ENCODE measurements at places on chromosomes 11 and 22.
A peak's percentile ranks its signal among the peaks of the same experiment; 100 is the strongest.

DNA sequence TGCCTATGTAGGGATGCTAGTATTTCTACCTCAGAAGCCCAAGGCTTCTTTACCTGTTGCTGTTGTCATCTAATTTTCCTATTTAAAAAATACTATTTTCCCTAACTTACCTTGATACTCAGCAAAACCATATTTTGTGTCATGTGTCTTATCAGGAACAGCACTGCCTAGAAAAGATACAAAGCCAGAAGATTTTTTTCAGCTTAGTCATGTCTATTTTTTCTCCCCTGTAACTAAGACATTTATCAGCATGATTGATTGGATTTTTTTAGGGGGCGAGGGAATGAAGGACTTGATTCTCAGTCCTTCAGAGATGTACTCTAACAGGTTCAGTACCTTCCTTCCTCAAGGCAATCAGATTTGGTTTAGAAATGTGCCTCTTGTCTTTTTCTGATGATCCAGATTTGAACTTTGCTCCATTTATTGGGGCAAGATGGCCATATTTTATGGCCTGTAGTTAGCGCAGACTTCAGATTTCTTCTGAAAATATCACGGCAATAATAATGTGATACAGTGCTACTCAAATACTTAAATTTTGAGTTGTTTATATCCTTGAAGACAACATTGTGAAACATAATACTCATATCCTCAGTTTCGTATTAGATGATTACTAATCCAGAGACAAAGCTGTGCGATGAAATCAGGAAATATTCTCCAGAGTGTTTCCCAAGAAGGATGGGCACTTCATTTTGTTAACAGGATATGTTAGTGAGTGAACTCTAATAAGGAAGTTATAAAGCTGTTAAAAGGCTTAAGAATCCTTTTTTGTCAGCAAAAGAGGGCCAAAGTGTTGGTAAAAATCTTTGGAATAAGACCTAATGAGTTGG lies 3.8 kb upstream of the PIK3IP1 start:
- no peak for DNase-seq

DNA sequence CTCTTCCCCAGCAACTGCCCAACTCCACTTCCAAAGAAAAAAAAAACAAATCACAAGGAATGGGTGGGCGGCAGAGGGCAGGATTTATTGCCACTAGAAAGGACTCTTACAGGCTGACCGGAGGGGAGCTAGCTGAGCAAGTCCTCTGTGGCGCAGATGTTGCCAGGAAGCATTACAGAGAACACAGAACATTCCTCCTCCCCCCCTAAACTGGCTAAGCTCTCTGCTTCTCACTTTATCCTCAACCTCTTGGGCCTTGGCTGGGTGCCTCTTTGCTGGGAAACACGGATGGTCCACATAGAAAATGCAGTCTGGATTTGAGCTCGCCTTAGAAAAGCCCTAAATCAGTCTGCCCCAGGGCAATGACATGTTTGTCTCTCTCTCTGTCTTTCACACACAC lies 12.6 kb upstream of the FJX1 start:
- DNase-seq = no peak

DNA sequence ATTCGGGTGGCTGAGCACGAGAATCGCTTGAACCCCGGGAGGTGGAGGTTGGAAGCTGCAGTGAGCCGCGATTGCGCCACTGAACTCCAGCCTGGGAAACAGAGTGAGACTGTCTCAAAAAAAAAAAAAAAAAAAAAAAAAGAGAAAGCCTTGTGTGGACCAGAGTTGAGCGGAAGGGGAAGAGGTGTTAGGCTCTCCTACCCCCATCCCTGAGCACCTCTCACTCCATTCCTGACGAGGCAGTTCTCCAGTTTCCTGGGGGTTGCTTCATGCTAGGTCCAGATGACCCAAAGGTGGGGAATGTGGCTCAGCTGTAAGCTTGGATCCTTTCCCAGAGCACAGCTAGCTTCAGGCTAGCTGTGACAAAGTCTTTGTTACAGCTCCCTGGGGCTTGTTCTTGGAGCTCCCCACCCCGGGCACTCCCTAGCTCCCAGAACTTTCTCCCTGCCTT lies 8.8 kb upstream of the DNAL4 start:
- no peak for DNase-seq

DNA sequence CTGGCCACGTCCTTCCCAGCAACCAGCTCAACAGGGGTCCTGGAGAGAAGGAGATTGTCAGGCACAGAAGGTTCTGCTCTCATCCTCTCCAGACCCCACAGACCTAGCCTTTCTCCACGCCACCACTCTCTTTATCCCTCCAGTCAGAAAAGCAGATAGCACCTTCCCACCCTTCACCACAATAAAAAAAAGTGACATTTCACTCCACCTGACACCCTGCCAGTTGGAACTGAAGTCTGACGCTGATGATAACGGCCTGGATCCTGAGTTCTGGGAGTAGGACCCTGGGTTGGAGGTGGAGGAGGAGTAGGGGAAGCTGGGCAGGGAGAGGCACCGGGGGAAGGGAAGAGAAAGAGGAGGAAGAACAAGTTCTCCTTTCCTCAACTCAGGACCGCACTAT lies 127.5 kb upstream of the ANO1 start:
- DNase-seq = no peak

DNA sequence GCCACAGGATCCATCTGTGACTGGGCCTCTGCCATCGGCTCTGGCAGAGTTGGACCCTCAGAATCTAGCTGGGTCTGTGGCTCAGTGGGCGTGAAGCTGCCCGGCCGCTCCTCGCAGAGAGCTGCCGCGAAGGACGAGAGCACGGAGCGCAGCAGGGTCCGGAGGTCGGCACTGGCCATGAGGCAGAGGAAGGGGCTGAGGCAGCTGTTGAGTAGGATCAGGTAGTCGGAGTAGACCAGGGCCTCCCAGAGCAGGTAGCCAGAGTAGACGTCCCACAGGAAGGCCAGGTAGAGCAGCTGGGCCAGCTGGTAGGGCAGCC lies 912 bp downstream of the GPR152 start:
- DNase-seq = no peak

DNA sequence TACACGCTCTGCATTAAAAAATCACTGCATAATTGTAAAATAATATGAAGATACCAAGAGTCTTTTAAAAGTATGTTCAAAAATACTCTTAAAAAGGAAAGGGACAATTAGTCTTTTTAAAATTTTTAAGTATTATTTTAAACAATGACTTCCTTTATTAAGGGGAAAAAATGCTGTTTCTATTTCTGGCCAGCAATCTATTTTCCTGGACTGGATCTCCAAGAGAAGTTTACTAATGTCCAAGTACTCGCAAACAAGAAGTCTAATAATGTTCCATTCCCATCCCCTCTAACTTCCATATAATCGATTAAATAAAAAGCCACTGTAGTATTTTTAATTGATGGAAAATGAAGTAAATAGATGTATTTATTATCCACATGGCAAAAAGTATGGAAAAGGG lies 123.7 kb downstream of the MPPED2 start:
- no peak for DNase-seq

GRCh38 chr11:113365895-113366294 lies 21.7 kb upstream of the ANKK1 start:
- no peak for DNase-seq

DNA sequence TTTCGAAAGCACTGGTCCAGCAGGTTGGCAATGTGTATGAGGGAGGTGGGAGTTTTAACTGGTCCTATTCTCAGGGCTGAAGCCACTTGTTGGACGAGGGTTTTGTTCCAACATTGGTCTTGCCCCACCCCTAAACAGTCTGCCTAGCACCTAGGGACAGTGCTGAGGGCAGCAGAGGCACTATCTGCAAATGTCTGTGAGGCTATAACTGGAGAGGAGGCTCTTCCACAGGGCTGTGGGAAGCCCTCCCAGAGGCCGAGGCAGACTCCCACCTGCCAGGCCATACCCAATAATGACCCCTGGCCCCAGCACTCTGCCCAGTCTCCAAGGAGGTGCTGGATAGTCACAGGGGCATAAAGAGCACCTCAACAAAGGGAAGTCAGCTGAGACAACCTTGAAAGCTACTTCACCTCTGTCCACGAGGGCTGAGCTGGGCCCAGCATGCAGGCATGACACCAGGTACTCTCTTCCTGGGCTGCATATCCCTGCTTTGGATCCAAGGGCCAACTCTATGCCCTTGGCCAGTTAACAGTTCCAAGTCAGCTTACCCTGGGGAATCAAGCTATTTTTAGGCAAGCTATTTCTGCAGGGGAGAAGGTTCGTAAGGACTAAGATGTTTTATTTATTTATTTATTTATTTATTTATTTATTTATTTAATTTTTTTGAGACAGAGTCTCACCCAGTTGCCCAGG lies 40.2 kb upstream of the SLC25A1 start:
- DNase-seq = no peak

- DNase-seq = no peak
Observed at GRCh38 chr11:84522331-84522730, 1104.8 kb downstream of the DLG2 start.

DNA sequence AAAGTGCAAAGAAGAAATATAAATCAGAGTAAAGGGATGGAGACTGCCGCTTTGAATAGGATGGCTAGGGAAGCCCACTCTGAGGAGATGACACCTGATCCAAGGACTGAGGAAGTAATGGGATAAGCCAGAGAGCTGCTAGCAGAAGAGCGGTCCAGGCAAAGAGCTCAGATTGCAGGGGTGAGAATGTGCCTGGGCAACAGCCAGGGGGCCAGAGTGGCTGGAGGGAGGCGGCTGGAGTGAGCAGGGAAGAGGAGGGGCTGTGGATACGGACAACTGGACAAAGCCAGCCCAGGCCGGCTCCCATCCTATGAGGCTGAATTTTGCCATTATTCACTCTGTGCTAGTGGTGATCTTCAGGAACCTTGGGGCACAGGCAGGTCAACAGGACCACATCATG lies 360.3 kb upstream of the SYN3 start:
- DNase-seq = no peak

- no peak for DNase-seq
Observed at GRCh38 chr22:30169002-30169401, 77.6 kb downstream of the LIF start.

GRCh38 chr11:45097721-45098493 lies 48.5 kb upstream of the PRDM11 start:
- DNase-seq = peak; percentile 14

- no peak for DNase-seq
Observed at GRCh38 chr22:27283714-27284113, 517.8 kb downstream of the MN1 start.

GRCh38 chr22:23556026-23556620 lies 24.0 kb downstream of the IGLL1 start:
- no peak for DNase-seq

DNA sequence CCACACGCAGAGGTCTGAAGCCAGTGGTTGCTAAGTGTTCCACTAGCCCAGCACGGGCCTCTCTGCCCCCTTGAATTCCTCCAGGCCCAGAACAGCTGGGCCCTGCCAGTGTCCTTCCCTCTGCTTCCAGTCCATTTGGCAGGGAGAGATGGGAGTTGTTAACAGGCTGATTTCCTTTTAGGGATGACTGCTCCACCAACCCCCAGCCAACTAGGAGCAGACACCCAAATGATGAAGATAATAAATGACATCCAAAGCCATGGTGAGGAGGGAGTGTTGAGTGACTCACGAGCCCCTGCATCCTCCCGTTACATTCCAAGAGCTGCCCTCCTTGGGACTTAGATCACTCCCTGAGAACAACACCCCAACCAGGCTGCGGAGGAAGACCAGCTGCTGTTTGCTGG lies 20.6 kb downstream of the PARVA start:
- DNase-seq = no peak

- no peak for DNase-seq
Observed at GRCh38 chr22:41524251-41524661, 20.0 kb downstream of the POLR3H start.

- DNase-seq = no peak
Observed at GRCh38 chr11:9775398-9775779, 111.5 kb downstream of the SWAP70 start.

DNA sequence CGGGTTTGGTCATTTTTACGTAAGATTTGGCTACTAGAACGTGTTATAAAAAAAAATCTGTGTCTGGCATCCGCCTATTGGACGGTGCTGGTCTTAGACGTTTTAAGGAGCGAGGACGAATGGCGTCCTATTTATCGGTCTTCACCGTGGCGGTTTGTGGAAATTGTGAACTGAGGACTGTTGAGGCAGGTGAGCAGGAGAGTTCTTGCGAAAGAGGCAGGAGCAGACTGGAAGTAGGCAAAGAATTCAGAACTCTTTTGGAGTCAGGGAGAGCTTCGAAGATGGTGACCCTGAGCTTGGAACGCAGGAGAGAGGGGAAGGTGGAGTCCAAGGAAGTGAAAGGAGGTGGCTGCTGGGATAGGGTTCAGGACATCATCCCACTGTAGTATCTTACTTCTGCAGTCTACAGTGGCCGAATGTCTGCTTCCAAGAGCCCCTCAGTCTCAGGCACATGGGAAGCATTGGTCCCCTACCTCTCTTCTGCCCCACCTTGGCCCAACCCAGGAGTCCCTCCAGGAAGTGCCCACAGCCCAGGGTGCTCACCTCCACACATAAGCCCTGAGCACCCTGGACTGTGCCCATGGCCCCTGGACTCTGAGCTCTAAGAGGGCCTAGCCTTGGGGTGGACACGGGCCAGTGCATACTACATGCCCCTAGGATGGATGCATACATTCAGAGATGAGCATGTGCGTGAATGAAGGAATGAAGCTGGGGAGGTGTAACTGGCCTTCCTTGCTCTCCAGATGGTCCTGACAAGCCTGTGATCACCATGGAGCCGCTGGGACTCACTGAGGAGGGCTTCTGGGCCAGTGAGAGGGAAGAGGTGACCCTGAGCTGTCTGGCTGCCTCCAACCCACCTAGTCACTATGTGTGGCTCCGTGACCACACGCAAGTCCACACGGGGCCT lies 3.7 kb downstream of the VSIG10L2 start:
- DNase-seq = no peak

- DNase-seq = no peak
Observed at GRCh38 chr22:44462246-44463010, 35.6 kb downstream of the RTL6 start.

All from NCI-H1048 (cell line).